CD4-positive, alpha-beta T cell (primary cell): ENCODE measurements at places on chromosomes 13 and 19.
A peak's percentile ranks its signal among the peaks of the same experiment; 100 is the strongest.

DNA sequence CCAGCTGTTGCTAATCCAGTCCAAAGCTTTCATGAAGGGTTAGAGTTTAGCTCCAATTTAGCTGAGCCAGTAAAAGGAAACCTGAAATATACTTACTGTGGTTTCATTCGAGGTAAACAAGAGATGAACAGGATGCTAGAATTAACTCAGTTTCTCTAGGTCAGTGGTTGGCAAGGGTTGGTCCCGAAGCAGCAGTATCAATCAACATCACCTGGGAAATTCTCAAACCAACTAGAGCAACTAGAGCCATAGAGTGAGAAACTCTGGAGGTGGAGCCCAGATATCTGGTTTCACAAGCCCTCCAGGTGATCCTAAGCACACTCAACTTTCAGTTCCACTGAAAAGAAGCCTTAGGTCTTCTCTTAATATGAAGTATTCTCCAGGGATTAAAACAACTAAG is 376.7 kb downstream of the OXGR1 start:
- DNase-seq = no peak

GRCh38 chr19:16589917-16590316 is 17.7 kb upstream of the SLC35E1 start:
- no peak for DNase-seq

GRCh38 chr19:17842663-17843291 is 5.0 kb downstream of the JAK3 start:
- DNase-seq = no peak

- no peak for DNase-seq
These were observed 35.1 kb downstream of the RASA3 start for GRCh38 chr13:114097212-114097892.

DNA sequence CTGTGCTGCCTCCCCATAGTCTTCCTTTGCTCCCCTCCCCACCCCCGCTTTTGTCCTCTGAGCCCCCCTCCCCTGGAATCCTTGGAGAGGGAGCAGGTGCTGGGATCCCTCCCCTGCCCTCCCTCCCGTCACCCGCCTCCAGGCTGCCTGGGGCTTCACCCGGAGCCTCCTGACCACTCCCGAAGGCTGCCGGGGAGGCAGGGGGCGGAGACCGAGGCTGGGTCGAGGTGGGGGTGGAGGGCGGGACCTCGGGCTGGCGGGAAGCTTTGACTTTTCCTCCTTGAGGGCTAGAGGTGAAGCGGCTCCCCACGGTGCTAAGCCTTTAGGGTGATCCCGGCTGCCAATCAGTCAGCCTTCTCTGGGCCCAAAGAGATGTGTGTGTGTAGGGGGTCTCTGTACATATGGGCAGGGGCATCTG is 1.5 kb downstream of the KMT5C start:
- peak; percentile 59 for DNase-seq

DNA sequence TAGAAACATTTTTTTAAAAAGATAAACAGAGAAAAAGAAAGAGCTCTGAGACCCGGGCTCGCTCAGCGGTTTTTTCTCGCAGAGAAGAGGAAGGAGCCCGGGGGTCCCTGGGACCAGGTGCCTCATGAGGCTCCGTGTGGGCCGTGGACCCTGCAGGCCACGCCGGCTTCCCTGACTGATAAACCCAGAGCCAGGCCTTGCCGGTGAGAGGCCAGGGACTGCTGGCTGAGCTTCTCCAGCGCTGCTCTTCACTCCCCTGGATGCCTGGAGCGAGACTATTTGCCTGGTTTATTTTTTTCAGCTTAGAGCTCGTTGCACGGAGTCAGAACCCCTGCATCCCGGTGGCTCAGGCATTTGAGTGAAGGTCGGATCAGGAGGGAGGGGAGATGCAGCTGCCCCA is 53.4 kb upstream of the F7 start:
- DNase-seq = no peak

DNA sequence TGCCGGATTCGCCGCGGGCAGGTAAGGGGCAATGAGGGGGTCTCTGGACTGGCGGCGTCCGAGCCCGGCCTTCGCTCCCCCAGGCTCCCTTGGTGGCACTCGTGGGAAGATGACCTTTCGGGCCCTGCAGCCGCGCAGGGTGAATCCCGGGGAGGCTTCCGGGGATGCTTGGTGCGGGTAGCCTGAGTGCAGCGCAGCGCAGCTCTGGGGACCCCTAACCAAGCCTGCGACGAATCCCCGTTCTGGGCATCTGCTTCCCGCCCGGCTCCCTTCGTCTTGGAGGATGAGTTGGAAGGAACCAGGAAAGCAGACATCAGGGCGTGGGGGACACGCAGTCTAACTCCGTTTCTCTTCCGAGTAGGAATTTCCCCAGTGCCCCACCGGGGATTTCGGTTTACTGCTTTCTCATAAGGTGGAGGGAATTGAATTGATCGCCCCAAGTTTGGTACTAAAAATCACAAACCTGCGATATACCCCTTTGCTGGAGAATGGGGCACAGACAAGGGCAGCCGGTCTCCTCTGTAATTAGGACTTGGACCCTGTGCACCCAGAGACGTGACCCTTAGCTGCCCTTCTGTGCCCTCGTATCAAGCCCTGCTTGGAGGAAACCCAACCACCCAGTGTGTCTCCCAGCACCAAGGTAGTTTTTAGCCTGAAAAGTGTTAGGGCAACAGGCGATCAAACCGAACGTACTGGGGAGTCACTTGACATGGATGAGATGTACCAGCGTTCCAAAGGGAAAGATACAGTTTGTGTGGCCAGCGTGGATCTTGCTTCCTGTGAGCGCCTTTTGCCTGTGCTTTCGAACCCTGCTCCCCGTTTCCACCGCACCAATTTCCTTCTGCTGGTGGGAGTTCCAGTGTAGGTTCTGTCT is 1.0 kb downstream of the GPC5 start:
- DNase-seq = no peak

- DNase-seq = no peak
These were observed 143.4 kb downstream of the CYSLTR2 start for GRCh38 chr13:48797127-48797526.

- no peak for DNase-seq
These were observed 176.9 kb downstream of the TBC1D4 start for GRCh38 chr13:75305059-75305458.

GRCh38 chr19:33895366-33895765 is 98.7 kb downstream of the KCTD15 start:
- DNase-seq = no peak

DNA sequence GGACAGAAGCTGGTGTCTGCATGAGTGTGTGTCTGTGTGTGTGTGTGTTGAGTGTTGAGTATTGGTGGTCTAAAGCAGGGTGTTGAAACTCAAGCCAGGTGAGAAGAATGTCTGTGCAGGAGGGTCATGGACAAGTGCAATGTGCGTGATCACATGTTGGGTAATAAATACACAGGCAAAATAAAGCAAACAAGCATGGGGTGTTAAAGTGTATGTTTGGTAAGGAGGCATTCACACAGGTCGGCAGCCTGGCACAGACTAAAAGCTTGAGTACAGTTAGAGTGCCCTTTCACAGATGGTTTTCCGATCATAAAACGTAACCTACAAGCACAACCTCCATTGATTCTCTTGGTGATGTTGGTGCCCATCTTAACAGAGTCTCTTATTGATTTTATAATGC is 476.9 kb upstream of the KLHL1 start:
- DNase-seq = no peak

DNA sequence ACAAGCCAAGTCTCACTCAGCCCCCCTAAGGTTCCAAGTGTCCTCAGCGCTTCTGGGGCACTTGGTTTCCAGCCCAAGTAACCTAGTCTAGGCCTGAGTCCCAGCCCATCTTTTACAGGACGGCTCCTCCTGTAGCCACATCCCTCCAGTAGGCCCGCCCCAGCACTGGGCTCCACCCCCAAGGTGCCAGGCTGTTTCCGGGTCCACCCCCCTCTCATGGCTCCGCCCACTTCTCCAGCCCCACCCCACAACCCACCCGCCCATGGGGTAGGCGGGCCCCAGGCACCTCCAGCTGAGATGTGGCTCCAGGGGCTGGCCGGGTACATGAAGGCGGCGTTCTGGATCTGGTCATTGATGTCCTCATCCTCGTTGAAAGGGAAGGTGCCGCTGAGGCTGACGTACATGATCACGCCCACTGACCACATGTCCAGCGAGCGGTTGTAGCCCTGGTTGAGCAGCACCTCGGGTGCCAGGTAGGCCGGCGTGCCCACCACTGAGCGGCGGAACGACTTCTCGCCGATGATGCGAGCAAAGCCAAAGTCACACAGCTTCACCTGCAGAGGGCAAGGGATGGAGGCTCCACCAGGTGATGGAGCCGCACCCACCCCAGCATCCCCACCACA is 17.2 kb upstream of the DACT3 start:
- DNase-seq = peak; percentile 80

DNA sequence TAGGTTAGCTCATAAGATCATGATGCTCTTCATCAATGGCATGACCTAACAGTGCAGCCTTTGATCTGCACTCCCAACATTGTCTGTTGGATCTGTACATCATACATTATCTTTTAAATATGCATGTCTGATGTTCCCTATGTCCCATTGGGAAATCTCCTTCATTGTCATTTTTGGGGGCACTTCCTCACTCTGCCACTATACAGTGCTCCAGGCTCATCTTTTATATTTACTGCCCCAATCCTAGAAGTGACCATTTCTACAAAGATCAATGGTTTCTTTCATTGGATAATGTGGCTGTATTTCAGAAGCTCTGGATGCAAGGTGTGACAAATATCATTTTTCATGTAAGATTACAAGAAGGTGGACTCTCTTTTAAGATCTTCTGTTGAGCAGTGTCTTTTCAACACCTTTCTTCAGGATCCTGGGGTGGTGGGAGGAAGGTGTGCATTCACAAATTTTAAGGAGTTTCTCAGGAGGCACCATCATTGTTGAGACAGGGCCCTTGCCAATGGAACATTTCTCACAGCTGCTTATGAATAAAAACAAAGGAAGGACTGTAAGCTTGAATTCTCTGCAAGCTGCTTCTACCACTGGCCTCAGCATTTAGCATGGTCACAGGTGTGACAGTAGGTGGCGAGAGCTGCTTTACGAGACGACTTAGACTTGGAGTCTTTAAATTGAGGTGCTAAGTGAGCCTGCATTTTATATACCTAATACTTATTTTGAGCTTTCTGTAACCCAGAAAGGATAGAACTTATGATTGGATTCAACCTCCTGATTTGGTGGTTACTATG is 403.0 kb downstream of the LMO7 start:
- DNase-seq = no peak

DNA sequence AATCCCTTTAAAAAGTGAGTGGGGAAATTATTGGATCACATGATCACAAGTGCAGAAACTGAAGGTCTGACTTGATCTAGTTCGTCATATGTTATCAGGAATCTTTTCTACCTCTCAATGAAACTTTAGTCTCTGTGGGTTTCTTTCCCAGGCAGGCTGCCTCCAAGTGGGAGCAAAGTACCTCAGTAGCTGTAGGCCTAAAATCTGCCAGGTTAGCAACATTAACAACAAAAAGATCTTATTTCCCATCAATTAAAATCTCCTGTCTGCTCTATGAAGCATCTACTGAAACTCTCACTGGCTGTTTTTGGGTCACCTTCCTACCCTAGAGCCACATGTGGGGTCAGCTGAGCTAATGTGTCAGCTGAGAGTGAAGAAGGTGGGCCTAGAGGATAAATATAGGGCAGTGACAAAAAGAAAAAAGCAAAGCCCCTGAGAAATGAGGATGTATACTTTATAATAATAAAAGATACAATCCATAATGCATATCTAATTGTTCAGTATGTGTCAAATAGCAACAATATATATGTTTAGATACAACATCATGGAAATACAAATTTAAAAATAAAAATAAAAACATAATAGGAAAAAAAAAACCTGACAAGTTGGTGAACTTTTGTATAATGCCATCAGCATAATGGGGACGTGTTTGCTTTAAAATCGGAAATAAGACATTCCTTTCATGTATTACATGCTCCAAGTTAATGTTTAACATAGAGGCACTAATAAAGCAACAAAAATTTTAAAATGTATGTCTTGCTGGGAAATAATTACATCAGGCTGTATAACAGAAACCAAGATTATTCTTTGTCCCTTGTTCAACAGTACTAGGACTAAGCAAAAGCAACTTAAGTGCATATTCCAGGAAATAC is 141.1 kb downstream of the GPC5 start:
- no peak for DNase-seq

DNA sequence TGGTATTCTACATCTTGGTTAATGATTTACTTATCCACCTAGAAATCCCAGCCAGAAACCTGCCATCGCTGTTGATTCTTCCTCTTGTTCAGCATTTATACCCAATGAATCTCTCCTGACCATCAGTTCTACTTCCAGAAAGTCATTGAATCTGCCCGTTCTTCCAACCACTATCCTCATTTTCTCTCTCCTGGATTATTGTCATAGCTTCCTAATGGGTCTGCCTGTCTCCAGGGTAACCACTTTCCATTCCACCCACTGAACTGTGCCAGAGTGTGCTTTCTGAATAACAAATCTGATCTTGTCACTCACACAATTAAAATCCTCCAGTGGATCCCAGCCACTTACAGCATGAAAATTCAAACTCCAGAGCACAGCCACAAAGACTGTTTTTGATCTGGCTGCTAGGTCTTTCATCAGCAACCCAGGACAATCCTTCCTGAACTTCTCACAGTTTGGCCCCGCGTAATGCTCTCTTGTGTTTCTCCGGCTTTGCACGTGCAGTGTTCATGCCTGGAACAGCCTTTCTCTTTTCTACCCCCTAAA is 330.6 kb downstream of the SPRY2 start:
- no peak for DNase-seq

DNA sequence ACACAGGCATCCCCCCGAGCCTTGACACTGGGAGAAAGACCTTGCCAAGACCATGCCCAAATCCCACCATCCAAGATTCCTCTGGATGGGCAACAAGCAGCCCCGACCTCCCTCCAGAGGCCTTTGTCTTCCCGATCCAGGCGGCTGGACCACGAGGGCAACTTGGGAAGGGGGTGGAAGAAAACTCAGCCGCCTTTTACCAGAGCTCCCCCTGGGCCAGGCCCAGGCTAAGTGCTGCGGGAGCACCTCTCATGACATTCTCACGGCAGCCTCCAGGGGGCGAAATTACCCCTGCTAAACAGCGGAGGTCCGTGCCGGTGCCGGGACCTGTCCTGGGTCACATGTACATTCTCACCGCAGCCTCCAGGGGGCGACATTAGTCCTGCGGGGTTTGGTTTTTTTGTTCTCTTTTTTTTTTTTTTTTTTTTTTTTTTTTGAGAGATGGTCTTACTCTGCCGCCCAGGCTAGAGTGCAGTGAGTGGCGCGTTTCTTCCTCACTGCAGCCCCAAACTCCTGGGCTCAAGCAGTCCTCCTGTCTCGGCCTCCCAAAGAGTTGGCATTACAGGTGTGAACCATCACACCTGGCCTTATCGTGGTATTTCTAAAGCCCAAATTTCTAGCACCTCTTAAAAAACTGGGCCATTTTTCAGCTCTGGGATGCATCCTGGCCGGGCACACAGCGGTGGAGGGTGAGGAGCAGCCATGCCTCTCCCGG is 2.1 kb upstream of the RSPH6A start:
- peak; percentile 92 for DNase-seq
